RCC 7860 (cell line): ENCODE measurements at places on chromosomes 4 and X.

GRCh38 chr4:69524706-69525105, 29.0 kb upstream of the UGT2B4 start:
- no peak for DNase-seq

DNA sequence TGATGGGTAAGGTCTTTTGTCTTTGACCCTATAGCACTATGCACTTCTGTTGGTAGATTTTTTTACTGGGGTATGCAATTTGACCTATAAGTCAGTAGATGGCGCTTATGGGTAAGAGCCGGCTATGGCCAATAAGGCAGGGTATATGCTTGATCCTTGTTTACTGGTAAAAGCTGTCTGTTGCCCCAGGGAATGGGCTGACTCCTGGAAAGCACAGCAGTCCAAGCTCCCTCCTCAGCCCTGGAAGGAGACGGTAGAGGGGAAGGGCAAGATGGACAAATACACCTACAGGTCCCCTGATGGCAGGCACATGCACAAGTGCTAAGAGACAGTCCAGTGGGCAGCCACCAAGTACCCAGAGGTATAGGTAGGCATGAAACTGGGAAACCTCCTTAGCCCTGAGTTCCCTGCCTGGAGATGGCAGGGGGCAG, 63.7 kb downstream of the ADAMTS3 start:
- DNase-seq, result peak; percentile 40

- no peak for DNase-seq
Measured at GRCh38 chr4:111945014-111945413, 200.2 kb upstream of the FAM241A start.

GRCh38 chrX:53265771-53266574, 15.4 kb downstream of the IQSEC2 start:
- DNase-seq, result peak; percentile 4

- no peak for DNase-seq
Measured at GRCh38 chr4:7710126-7710525, 229.5 kb downstream of the AFAP1 start.

DNA sequence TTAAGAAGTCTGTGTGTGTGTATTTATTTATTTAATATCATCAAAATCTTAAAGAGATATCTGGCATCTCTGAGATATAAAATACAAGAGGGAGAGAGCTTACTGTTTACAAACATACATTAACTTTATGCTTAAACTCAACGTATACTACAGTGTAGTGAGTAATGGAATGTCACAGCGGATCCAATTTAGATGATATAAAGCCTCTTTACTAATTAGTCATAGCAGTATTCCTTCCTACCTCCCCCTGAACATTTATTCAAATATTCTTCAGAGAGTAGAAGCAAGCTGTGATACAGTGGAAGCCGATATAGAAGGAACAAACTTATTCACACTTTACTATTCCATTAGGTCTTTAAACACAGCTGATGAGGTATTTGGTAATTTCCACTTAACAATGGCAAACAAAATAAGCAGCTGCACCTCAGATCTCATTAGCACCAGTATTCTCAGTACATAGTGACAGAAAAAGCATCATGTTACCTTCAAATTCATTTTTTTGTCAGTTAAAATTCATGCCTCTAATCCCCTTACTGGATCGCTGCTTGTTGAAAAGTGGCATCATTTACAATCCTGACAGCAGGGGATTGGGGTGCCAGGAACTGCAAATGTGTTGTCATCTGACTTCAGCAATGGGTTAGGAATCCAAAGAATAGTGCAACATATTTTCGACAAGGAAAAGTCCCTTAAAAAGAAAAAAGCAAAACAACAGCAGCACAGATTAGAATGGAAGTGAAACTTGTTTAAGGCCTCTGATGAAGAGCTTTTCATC, 658.7 kb upstream of the EPHA5 start:
- no peak for DNase-seq

- DNase-seq, result no peak
Measured at GRCh38 chr4:70654605-70655011, 11.7 kb downstream of the JCHAIN start.

DNA sequence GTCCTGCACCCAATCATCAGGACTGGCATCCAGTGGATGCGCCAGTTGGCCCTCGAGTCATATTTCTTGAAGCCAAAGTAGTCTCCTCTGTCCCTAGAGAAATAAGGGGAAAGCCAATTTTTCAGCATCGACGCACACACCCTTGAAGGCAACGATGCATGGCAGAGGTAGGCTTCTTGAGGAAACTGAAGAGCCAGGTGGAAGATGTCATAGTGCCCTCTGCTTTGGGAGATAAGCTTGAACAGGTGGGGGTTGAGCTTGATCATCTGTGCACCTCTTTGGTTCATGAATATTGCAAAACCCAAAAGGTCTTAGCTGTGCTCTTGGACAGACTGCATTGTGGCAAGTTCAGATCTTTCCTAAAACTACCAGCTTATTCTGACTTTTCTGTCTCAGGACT, 34.6 kb upstream of the WDR1 start:
- no peak for DNase-seq

- DNase-seq, result no peak
Measured at GRCh38 chr4:126737899-126738526, 894.7 kb upstream of the INTU start.

DNA sequence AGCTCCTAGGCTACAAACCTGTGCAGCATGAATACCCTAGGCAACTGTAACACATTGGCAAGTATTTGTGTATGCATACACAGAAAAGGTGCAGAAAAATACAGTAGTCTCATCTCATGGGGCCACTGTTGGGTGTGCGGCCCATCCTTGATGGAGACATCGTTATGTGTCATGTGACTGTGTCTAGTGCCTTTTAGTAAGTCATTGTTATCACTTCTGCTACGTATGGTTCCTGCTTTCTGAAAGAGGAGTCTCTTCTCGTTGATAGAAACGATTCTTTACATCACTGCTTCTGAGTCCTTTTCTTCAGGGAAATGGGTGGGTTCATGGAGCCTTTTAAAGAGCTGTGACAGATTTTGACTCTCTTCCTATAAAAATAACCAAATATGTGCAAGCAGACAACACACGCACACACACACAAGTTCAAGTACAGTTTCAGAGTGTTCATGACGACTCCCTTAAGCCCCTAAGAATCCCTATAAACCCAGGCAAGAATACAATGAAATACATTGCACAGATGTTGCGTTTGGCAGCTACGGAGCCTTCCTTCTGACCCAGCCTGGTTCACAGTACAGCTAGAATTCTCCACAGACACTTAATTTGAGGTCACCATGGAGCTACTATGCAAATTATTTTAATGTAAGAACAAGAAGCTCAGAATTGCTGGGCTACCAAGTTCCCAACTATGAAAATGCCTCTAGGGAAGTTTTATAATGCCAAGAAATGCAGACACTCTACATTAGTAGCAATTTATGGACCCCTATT, 10.2 kb upstream of the STK32B start:
- DNase-seq, result no peak

GRCh38 chr4:5773271-5773555, 62.2 kb downstream of the EVC start:
- no peak for DNase-seq

DNA sequence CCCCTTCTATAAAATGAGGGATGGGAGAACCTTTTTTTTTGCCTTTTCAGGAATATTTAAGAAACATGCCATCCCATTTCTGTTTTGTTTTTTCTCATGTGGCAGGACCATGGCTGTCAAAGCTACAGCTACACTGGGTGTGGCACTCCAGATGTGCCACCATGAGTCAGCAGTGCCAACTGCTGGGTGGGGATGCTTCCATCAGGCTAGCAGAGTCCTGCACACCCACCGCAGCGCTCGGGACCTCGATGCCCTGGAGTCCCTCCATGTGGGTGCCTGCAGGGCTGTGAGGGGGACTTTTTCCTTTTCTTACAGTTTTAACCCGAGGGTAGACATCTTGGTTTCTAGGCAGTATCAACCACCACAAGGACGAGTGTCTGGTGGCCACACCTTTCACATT, 352.6 kb downstream of the NR3C2 start:
- DNase-seq, result no peak

- DNase-seq, result no peak
Measured at GRCh38 chr4:17328141-17328815, 183.6 kb downstream of the QDPR start.

DNA sequence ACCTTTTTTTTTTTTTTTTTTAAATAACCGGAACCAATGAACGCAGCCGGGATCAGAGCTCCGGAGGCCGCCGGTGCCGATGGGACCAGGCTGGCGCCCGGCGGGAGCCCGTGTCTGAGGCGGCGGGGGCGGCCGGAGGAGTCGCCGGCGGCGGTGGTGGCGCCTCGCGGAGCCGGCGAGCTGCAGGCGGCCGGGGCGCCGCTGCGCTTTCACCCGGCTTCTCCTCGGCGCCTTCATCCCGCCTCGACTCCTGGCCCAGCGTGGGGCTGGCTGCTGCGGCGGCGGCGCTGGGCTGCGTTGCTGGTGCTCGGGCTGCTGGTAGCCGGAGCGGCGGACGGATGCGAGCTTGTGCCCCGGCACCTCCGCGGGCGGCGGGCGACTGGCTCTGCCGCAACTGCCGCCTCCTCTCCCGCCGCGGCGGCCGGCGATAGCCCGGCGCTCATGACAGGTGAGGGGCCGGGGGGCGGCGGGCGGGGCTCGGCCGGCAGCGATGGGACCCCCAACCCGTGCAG, 337 bp downstream of the STIM2 start:
- DNase-seq, result no peak

GRCh38 chrX:130386408-130386808, 934 bp upstream of the GPR119 start:
- DNase-seq, result no peak

DNA sequence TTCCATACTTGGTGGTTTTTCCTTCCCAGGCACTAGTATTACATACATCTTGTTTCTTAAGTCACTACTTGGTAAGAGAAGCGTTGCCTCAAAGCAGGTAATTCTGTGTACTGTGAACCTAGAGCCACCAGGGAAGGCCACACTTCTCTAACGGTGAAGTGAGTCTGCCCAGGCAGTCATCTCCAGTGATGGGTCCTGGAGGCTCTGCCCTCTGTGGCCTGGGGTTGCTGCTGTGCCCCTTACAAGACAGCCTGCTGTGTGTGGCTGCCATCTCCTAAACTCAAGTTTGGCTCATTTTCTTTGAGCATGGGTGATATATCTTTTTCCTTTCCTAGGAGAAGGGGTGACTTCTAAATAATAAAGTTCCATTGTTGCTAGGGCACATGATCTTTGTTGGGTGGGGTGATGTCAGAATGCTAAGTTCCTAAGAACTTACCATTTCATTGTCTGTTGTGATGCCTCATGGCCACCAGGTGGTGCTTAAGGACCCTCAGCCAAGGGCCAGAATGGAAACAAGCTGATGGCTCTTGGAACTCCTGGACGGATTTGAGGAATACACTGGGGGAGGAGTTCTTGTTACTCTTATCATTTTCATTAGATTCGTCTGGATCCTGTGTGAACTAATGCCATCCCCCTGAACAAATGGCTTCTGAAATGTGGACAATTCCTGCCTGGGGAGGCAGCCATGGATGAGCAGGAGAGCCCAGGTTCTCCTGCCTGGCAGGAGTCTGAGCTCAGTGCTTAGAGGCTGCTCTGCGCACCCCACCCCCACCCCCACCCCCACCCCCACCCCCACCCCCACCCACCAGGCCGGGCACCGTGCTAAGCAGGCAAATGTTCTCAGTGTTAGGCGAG, 41.1 kb upstream of the WDR1 start:
- peak; percentile 44 for DNase-seq

DNA sequence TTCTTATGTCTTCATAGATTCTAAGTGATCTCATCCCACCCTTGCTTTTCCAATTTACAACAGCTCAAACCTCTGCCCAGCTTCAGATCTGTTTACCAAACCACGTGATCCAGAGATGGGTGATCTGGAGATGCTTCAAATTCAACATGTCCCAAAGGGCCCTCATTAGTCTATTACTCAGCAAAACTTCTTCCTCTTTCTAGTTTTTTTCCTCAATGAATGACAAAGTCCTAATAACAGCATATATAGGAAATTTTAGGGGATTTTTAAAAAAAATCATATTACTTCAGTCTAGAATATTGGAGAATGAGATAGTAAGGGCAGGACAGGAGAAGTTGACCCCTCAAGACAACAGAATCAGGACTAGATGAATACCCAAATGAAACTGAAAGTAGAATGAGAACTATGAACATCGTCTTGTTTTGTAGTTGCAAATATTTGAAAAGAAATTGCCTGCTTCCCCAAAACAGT, 127.1 kb downstream of the CFAP299 start:
- DNase-seq, result no peak

DNA sequence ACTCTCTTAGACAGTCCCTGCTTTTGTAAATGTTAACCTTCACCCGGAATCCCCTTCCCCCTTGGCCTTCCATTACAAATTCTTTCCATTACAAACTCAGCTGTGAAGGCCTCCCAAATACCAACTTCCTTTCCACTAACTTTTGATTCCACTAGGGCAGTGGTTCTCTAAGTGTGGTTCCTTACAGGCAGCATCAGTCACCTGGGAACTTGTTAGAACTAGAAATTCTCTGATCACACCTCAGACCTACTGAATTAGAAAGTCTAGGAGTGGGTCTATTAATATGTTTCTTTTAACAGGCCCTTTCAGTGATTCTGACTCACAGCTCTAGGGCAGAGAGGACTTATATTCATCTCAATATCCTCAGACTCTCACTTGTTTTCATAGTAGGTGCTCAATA, 19.0 kb upstream of the MRPL1 start:
- DNase-seq, result no peak

GRCh38 chrX:66200855-66201795, 37.1 kb downstream of the HEPH start:
- DNase-seq, result no peak

DNA sequence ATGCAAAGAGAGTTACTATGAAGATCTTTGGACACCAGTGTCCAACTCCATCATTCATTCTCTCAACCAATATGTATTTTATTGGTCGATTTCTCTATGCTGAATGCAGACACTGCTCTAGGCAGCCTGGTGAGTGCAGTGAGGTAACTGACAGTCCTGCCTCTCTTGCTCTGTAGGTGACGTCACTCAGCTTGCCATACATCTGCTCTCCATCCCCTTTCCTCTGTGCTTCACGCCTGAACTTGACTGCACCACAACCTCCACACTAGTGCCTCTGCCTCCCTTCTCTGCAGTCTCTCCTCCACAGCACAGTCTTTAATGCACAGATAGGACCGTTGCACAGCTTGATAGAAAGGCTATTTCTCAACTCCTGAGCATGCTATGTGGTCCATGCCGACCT, 344.9 kb upstream of the NOCT start:
- no peak for DNase-seq

GRCh38 chr4:113232194-113232593, 182.7 kb downstream of the ANK2 start:
- no peak for DNase-seq

DNA sequence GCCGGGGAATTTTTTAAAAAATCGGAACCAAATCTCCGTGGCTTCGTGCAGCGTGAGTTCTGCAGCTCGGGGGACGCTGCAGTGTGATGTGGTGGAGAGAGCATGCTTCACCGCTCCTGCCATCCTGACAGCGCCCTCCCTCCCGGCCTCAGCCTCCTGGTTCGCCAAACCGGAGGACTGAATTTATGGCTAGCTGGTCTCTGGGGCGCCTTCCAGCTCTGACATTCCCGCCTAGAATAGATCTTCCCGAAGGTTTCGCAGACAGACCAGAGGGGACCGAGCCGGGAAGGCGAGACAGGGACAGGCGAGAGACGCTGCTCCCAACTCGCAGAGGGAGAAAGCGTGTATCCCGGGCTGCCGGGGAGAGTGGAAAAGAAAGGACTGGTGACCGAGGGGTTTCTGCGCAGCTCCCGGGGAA, 25.9 kb downstream of the HOPX start:
- DNase-seq, result no peak
